ENCODE measurements at places on chromosomes 12 and 14.

- no peak for DNase-seq
Measured at GRCh38 chr12:79997096-79997791, 62.3 kb upstream of the PPP1R12A start.

GRCh38 chr14:103280278-103280928 is 53.6 kb upstream of the EIF5 start:
- DNase-seq = no peak

GRCh38 chr12:89177802-89178395 is 174.4 kb downstream of the DUSP6 start:
- no peak for DNase-seq

- DNase-seq = peak; percentile 10
Measured at GRCh38 chr14:54135804-54136280, 179.2 kb upstream of the BMP4 start.
